Fibroblast of mammary gland (primary cell): ENCODE measurements at places on chromosomes 16 and 17.

DNA sequence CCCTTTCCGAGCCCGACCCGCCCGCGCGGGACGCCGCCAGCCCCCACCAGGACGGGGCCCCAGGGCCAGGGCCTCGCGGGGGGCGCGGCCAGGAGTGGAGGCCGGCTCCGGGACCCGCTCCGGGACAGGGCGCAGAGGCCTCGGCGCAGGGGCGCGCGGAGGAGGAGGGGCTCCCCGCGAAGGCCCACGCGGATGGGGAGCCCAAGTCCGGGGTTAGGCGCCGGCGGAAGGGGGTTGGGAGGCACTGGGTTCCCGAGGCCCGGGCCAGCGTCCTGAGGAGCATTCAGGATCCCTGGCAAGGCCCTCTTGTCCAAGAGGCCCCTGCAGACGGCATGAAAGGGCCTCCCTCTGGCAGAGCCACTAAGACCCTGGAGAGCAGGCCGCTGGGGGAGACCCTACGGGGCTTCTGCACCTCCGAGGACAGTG is 57.8 kb upstream of the CIBAR2 start:
- no peak for DNase-seq

- DNase-seq = peak; percentile 12
Measured at GRCh38 chr17:58531661-58532554, 17.5 kb upstream of the MTMR4 start.

DNA sequence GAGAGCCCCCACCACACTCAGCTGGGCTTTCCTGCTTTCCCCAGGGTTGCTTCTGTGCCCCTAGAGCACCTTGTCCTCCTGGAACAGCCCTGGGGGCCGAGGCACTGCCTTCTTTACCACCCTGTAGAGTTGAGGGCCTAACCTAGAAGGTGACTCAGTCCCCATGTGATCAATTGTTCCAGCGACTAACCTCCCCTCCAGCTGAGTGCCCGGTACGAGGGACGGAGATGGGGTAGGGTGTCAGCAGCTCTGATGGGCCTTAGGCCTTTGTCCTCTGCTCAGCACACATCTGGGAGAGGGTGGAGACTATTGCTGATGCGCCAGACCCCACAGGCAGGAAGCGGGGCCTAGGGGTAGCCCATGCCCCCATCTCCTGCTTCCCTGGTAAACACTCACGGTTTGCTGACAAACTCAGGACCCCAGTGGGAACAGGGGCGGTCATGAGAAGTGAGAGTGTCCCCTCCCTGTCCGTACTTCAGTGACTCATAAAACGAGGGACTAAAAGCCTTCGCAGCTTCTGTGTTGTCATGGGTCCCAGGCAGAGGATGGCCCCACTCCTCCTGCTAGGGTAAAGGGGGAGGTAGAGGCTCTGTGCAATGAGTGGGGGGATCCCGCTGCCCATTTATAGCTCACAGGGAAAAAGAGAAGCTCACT is 33.1 kb downstream of the NECAB2 start:
- no peak for DNase-seq

GRCh38 chr17:50768346-50768761 is 1.0 kb upstream of the ANKRD40CL start:
- no peak for DNase-seq

DNA sequence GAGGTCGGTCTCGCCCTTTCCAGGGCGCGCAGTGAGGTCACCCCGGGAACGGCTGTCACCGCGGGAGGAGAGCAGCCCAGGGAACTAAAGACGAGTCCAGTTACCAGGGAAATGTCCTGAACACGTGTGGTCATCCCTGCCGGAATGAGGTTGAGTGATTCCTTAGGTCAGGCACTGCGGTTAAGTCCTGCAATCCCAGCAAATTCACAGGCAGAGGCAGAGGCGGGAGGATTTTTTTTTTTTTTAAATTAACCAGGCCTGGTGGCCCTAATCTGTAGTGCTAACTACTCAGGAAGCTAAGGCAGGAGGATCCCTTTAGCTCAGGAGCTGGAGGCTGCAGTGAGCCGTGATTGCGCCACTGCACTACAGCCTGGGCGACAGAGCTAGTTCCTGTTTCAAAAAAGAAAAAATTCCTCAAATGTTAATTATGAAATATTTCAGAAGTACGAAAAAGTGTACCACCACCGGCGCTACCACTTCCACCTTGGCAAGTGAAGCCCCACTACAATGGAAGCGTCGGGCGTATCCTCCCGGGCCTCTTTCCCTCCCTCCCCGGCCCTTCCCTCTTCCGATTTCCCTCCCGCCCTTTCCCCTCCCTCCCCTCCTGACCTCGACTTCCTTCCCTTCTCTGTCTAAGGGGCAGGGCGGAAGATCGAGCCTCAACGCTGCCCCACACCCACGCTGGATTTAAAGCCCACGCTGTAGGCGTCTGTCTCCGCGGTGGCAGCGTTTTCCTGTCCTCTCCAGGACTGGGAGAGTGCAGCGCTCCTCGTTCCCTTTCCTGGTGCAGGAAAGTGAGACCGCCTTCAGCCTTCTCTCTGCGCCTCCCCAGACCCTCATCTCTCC is 27.3 kb downstream of the SLFN11 start:
- DNase-seq = peak; percentile 81

DNA sequence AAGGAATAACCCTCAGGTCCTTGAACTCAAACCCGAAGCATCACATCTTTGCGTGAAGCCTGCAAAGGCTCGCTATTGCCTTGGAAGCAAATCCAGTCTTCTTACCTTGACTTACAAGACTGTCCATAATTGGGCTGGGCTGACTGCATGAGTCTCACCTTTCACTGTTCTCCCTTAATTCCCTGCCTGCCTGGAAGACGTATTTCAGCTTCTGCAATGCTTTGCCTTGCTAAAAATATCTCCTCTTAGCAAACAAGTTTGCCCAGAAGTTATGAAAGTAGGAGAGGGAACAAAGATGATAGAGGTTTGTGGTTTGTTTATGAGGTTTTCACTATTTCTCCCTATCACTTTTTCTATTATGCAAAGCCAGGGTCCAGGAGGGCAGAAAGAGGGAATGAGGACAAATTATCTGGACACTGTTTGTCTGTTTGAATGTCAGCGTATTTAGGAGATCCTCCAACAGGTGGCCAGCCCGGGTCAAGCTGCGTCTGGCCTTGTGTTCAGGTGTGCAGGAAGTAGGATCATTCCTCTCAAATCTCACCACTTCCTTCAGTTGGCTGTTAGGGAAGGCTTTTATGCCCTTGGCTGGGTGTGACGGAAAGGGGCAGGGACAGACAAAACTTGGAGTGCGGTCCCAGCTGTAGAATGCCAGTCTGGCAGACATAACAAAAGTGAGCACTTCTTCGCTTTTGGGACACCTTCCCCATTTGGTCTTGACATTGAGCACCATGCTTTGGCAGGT is 488.9 kb downstream of the CDH13 start:
- no peak for DNase-seq

GRCh38 chr17:15917438-15918027 is 27.4 kb upstream of the ADORA2B start:
- no peak for DNase-seq
